ENCODE measurements at places on chromosomes 5 and 9. TPM values are rescaled to one million over a fixed set of nuclear protein-coding genes. Genes with fewer than 3 reads are reported as not detected.
A peak's percentile ranks its signal among the peaks of the same experiment; 100 is the strongest.

DNA sequence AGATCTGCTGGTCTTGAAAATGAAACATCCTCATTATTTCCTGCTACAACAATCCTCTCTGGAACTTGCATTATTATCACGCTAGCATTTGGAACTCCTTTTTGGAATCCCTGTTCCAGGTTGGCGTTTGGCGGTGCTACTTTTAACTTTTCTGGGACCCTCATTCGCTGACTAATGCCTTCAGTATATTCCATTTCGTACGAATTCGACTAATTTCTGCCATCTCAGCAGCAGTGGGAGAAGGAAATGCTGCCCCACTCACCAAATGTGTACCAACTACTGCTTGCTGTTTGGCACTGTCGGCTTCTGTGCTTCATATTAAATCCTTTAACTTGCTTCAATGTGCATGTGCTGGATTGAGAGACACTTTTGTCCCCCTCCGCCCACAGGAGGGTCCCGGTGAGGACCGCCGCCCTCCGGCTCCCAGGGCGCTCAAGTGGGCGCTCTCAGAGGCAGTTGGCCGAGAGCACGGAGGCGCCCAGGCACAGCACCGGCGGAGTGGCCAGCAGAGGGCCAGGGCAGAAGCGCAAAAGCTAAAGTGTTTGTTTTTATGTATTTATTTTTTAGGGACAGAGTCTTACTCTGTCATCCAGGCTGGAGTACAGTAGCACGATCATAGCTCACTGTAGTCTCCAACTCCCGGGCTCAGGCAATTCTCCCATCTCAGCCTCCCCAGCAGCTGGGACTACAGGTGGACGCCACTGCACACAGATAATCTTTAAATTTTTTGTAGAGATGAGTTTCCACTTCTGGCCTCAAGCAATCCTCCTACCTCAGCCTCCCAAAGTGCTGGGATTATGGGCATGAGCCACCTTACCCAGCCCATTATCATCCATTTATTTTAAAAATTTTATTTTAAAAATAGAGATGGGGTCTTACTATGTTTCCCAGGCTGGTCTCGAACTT is 11.9 kb downstream of the PDE6A start:
- no peak for DNase-seq

Gene PCDHGA6
- 5.6 TPM for total RNA-seq

DNA sequence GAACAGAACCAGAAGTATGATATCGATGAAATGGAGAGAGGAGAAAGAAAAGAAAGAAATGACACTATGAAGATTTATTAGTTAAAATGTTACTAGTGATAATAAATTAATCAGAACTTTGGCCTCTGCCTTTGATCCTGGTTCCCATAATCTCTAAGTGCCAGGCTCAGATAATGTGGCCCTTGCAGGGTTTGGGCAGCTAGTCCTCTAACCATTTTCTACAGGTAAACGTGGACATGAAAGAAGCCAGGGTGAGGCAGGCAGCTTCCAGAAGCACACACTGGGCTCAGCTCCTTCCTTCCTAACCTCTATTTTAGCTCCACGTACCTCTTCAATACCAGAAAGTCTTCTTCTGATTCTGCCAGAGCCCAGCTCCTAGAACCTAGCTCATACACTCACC is 30.6 kb downstream of the SYK start:
- DNase-seq = no peak

- DNase-seq = no peak
Measured at GRCh38 chr5:14440223-14440581, 141.4 kb upstream of the OTULINL start.

Gene RABEPK
- total RNA-seq = 9.7 TPM

GRCh38 chr9:75707191-75707590 is 183.3 kb upstream of the PCSK5 start:
- no peak for DNase-seq

DNA sequence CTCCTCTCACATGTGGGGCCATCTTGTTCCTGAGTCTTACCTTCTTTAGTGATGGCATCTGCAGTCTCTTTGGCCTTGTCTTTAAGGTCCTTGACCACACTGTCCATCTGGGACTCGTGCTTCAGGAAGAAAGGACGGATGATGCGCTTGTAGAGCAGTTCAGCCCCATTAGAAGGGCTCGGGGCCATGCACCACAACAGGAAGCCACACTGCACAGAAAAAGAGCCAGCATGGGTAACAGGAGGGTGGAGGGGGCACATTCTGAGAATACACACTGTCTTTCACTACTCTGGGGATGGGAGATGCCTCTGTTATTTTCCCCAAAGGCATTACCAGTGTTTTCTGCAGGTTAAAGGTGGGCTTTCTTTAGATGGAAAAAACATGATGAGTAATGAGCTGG is 25.9 kb downstream of the SRP19 start:
- no peak for DNase-seq

Gene ANKRD31
- total RNA-seq = 0.11 TPM

GRCh38 chr9:123997665-123998277 is 13.8 kb upstream of the LHX2 start:
- peak; percentile 52 for DNase-seq

- DNase-seq = no peak
Measured at GRCh38 chr9:113854310-113854709, 21.8 kb upstream of the ZNF618 start.

Gene FAM81B
- 6.2 TPM for total RNA-seq

- no peak for DNase-seq
Measured at GRCh38 chr9:123164285-123164684, 104.1 kb downstream of the STRBP start.

DNA sequence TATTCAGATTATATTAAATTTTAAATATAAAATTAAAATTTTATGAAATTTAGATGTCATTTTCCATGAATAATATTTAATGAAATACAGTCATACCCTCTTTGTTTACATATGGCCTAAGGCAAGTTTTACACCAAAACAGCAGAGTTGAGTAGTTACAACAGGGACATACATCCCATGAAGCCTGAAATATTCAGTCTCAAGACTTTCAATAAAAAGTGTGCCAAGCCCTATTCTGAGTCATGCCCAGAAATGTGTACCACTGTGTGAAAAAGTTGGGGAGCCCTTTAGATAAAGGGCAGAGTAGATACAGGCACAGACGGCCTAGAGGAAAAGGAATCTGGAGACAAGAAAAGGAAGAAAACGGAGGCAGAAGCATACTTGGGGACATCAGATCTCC is 261.3 kb downstream of the SGCD start:
- no peak for DNase-seq

Gene MAP1B
- total RNA-seq = 73.2 TPM

GRCh38 chr5:149652697-149653096 is 71.4 kb downstream of the ARHGEF37 start:
- no peak for DNase-seq

Gene TUT7
- total RNA-seq = 15.0 TPM

Gene ST8SIA4
- total RNA-seq = 3.2 TPM

Gene ZNF354C
- total RNA-seq = 5.2 TPM

Gene ARID3C
- not detected for total RNA-seq

Gene THBS4
- total RNA-seq = 51.4 TPM

Gene ECM2
- total RNA-seq = 7.2 TPM

Gene ADAMTS2
- 4.6 TPM for total RNA-seq

Gene TRUB2
- 43.7 TPM for total RNA-seq

Gene COL15A1
- total RNA-seq = 45.4 TPM

DNA sequence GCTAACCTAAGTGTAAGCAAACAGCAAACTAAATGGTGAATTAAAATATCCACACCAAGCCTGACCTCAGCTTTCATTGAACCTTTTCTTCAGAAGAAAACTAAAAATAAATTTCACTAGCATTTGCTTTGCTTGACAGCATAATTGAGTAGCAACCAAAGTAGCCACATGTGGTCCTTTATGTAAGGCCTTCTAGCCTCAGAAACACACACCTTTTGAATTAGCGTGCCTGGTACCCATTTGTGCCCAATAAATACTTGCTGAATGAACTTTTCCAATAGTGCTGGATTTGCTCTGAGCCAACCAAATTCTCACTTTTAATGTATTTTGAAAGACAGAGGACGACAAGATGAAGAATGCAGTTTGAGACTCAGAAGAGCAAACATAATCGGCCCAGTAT is 2.1 kb upstream of the NIPBL start:
- no peak for DNase-seq

- DNase-seq = no peak
Measured at GRCh38 chr9:134631881-134632280, 9.7 kb upstream of the COL5A1 start.

DNA sequence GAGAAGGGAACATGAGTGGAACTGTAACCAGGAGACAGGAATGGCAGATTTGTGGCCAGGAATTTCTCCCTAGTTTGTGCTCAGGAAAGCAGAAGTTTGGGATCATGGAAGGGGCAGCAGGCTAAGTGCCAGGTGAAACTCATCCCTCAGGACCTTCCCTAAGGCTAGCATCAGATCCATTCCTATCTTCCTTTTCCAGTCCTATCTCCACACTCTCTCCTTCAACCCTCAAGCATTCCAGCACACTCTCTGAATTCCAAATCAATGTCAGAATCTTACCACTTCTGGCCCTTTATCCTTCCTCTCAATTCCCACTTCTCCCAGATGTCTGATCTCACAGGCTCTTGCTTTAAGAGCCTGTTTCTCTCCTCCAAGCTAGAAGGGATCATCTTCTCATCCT is 53.2 kb upstream of the GRIA1 start:
- no peak for DNase-seq

DNA sequence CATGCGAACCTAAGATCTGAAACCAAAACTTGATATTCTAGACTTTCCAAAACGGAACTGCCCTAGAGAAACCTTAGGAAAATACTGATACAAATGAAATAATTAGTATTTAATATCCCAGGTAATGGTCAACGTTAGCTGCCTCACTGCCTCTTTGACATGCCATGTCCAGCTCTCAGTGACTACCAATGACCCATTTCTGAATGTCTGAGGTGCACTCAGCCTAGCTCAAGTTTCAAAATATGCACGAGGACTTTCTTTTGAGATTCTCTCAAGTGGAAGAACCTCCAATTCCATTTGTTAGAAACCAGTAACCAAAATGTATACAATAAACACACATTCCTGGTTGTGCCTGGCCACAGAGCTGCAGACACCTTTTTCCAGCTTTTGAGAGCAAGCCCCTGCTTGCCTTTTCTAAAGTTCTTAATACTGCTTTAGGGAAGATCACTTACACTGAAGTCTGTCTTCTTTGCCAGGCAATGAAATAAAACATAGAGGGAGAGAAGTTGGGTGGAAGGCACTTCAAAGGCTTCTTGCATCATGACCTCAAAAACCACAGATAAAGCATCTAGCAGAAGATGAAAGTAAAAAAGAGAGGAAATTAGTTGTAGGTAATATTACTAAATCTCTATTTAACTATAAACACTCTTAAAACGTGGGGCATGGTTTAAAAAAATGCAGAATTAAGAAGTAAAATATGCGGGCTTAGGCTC is 87.9 kb downstream of the MRPS27 start:
- DNase-seq = no peak

Gene ZNF622
- 56.1 TPM for total RNA-seq

Gene TMCO6
- total RNA-seq = 2.6 TPM

DNA sequence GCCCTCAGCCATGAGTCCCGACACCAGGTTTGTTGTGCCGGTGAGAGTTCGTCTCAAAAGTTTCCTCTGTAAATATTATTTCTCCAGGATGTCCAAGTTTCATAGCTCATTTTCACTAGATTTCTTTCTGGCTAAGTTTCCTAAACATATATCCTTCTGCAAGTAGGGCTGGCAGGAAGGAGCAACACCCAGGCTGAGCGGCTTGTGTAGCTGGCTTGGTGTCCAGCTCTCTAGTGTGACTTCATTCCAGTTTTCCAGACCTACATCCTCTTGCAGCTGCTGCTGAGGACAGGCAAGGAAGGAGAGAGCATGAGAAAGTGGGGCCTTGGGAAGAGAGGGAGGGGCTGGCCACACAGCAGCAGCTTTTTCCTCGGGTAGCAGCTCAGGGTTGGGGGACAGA is 80.3 kb downstream of the FGF1 start:
- DNase-seq = no peak

DNA sequence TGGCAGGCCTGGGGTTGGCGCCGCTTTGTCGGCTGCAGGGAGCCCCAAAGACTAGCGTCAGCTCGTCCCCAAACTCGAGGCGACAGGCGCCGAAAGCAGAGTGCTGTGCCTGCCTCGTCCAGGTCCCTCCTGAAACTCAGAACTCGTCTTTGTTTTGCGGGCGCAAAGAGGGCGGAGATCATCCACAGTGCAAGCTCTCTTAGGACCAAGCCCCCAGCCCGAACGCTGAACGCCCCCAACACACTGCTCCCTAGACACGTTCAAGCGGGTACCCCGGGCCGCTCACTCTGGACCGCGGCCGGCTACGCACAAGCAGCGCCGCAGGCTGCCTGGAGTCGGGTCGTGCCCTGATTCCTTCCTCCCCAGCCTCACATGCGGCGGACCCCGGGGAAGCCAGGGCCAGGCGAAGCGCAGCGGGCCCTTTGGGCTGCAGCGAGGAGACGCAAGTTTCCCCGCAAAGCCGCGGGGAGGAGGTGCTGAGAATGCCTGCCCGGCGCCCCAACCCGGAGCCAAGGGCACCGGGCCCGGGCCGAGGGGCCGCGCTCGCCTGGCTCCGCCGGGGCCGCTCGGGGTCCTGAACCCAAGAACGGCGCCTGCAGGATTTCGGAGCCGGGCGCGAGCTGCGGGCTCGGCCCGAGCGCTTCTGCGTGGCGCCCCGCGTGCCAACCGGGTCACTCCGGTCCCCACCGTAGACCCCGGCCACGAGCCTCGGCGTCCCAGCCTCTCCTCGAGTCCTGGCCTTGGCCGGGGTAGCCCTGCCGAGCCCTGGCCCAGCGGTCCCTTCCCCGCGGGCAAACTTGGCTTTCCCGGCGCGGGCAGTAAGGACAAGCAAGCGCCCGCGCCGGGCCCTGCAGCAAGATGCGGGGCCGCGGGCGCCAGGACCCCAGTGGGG is 738 bp downstream of the FSTL4 start:
- no peak for DNase-seq

Gene TAF11L5
- total RNA-seq = not detected

Gene ZNF300
- 1.1 TPM for total RNA-seq

Gene PRDM9
- total RNA-seq = not detected

- no peak for DNase-seq
Measured at GRCh38 chr9:104482921-104483570, 21.0 kb upstream of the OR13F1 start.

DNA sequence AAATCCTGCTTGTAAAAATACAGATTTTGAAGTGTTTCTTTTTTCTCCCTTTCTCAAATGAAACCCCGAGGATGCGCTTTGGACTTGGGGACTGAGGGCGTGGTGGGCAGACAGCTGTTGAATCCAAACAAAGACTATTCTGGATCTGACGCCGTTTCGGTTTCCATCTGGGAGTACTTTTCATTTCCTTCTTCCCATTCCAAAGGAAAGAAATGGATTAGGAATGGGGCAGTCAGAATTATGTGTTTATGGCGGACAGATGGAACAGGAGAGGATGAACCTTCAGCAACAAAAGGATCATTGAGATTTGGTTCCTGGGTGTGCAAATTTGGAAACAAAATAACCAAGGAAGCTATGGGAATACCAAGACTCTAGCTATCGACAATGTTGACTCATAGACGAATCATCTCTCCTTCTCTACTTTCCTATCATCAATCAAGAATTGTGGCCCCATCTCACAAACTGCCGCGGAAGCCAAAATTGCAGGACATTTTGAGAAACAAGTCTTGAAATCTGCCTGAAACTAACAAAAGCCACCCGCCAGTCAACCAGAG is 300.6 kb downstream of the PARP8 start:
- DNase-seq = no peak

Gene OR1Q1
- not detected for total RNA-seq

Data from left ventricle myocardium inferior (tissue), 1 donor.